T-helper 9 cell (primary cell): ENCODE measurements at places on chromosomes 1 and 21.

GRCh38 chr1:168867941-168868634, 139.1 kb upstream of the DPT start:
- no peak for DNase-seq

DNA sequence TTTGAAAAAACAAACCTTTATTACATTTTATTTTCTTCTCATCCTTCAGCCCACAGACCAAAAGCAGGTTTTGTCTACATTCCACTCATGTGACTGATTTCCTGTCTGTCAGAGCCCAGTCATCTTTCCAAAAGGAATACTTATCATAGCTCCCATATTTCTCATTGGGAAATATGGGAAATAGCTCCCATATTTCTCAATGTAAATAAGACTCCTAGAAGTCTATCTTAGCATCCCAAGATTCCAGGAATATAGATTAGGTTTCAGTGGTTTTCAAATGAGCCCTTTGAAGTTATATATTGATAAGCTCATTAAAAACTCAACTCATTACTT, 19.1 kb upstream of the NRDC start:
- no peak for DNase-seq

GRCh38 chr1:172447641-172448040, 3.8 kb upstream of the PIGC start:
- DNase-seq = no peak

GRCh38 chr21:31629972-31630711, 29.4 kb upstream of the SOD1 start:
- no peak for DNase-seq

DNA sequence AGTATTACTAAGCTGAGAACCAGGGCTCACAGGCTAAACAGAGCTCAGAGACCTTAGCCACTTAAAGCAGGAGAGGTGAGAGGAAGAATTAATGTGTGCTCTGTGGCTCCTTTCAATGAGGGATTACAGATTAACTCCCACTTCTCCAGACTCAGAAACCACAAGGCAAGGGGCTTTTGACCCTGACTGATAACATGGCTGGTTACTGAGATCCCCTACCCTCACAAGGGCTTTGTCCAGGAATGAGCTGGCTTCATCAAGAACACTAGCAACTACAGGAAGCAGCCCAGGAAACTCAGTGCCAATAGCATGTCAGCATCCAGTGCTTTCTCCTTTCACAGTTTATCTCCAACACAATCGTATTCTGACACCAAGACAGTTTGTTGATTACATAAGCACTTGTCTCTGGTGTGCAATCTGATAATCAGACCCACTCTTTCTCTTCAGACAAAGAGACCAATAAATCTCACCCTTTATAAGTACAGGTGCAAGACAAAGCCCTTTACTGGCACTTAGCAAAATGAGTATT, 38.8 kb downstream of the ERI3 start:
- DNase-seq = no peak
